ENCODE measurements at places on chromosomes 5 and 9.

- DNase-seq: no peak
Observed at GRCh38 chr5:111432883-111433536, 79.3 kb downstream of the STARD4 start.

DNA sequence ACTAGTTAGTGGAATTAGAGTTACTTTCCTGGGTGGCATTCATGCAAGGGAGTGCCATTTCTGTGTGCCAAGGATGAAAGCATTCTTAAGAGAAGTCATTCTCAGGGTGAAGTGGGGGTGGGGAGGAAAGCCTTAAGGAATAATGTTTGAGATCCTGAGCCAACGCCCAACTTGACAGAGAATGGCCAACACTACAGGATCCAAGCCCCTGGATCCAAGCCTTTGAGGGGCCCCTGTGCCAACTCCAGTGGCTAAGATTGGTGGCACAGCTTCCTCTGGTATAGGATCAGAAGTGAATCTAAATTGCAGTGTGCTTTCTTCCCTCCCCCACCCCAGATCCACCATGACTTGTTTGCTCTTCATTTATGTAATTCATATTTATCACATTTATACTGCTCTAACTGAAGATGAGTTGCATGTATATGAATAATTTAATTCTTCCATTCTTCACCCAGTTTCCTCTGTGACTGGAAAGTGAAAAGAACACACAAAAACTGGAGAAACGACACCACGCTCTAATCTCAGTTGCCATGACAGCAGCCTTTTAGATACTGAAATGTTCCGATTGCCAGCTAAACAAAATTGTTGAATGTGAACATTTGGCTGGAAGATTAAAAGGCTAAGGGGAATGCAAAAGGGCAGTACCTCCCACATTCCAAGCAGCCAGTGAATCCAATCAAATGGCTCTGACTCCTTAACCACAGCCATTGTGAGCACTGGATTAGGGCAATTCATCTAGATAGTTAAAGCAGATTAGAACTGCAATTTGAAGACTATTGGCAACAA, 4.5 kb downstream of the ZNF608 start:
- DNase-seq: no peak

DNA sequence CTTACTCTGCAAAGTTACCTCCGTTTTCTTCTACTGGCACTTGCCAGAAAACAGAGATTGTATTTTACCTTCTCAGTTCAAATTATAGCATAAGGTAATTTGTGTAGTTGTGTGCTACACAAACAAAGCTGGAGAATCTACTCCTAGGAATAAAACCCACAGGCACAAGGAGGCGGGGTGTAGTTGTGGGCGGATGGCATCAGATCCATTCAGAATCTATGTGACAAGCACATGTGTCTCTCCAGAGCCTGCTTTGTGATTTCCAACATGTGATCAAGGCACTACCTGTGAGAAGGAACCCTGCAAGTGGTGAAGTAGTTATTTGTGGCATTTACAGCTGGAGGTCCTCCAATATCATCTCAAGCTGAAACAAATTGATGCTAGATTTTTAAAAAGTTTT, 39.0 kb downstream of the GAS1 start:
- DNase-seq: no peak

DNA sequence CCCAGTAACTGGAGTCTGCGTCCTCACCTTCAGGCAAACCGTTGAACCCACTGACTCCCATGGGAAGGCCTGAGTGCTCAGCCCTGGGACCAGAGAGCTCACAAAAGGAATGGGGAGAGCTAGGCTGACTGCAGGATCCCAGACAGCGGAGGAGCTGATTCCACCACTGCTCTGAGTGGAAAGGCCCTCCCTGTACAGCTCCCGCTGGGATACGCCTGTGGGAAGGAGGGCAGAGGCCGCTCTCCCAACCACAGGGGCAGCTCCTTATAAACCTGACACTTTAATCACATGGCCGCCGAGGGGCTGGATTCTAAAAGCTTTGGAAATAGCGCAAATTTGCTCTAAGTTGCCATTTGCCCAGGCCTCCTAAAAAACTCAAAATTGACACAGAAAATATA, 37.1 kb downstream of the DBH start:
- no peak for DNase-seq

GRCh38 chr5:131532031-131532640, 102.9 kb downstream of the RAPGEF6 start:
- no peak for DNase-seq

- DNase-seq: no peak
Observed at GRCh38 chr9:99336531-99336930, 114.4 kb downstream of the SEC61B start.

DNA sequence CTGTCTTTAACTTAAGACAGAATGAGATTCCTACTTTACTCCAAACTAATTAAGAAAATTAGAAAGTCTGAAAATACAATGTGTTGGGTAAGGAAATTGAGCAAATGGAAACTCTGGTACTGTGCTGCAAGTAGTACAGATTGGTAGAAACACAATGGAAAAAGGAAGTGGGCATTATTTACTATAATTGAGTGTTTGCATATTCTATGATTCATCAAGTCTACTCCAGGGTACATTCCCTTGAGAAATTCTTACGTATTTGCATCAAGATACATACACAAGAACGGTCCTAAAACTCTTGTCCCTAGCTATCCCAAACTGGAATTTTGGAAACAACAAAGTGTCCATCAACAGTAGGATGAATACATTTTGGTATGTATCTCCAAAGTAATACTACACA, 123.5 kb upstream of the TARS1 start:
- no peak for DNase-seq

DNA sequence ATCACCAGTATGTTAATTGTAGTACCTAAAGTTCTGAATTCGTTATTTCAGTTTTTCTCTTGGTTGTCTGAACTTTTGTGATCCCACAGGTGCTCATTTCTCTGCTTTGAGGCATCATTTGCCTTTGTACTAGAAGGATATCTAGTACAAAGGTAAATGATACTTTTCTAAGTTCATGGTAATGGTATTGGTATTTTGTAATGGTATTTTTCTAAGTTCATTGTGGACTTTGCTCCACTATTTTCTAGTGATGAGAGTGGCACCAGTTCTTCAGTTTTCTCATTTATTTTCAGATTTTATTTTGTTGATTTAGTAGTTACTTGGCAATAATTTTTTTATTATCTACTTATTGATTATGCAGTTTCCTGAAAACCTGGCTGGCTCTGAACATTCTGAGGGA, 42.0 kb downstream of the RAB24 start:
- DNase-seq: no peak

- DNase-seq: no peak
Observed at GRCh38 chr9:68651280-68651893, 53.7 kb upstream of the PIP5K1B start.

DNA sequence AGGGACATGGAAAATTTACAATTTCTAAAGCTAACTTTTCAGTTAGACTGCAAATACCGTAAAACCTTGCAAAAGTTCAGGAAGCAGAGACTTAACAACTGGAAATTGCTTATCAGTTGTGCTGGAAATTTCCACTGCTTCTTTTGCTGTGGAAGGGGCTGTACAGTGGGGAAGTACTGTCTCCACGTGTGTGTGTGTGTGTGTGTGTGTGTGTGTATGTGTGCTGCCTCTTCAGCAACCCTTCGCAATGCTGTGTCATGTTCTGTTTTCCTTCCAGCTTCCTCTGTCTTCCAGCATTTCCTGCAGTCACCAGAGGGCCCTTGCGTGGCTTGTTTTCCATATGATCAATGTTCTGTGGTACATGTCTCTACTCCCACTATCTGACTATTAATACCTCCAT, 87.5 kb upstream of the RANBP3L start:
- no peak for DNase-seq

DNA sequence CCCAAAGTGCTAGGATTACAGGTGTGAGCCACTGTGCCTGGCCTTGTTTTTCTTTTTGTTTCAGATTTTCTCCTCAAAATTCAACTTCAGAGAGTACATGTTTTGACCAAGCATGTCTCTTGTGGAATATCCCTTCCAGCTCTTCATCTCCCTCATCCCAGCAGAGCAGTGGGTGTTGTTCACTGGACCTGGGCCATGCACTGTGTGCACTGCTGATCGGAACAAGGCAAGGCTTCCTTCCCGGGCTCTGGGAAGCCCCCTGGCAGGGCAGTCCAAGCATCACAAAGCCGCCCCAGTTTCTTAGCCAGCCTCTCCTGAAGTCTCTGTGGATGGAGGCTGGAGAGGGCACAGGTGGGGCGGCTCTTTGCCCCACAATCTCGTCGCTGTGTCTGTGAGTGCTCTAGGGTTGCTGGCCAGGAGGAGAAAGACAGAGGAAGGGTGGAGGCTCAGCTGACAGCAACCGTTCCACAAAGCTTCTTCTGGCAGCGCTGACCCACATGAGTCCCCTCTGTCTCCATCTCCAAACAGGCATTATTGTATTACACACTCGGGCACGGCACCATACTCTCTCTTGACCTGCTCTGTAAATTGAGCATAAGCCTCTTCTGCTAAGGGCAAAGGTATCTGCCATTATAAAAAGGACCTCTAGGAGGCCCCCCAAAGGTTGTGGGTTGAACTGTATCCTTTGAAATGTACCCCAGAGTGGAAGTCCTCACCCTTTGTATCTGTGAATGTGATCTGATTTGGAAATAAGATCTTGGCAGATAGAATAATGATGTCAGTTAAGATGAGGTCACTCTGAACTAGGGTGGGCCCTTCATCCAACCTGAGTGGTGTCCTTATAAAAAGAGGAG, 89.6 kb downstream of the TARS1 start:
- no peak for DNase-seq

DNA sequence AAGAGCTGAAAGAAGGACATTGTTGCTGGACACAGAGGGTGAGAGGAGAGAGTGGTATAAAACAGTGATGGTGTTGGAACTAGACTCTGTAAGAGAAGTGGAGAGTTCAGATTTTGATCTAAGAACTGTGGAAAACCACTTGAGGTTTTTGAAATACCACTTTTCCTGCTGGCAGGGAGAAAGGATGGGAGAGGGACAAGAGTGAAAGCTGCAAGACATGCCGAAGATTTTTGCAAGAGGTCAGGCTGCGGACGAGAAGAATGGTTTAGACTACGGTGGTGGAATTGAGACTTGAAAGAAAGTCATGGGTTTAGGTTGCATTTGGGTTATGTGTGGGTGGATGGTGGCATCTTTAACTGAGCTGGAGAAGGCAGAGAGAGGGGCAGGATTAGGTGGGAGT, 202.2 kb upstream of the RPS23 start:
- DNase-seq: no peak

GRCh38 chr5:67870662-67871061, 344.9 kb upstream of the PIK3R1 start:
- DNase-seq: no peak

- DNase-seq: no peak
Observed at GRCh38 chr5:73558950-73559349, 6.5 kb downstream of the ANKRA2 start.

- no peak for DNase-seq
Observed at GRCh38 chr5:30505014-30505886, 688.2 kb upstream of the CDH6 start.

GRCh38 chr5:154513669-154514084, 35.6 kb upstream of the HAND1 start:
- DNase-seq: no peak

GRCh38 chr5:98977723-98978122, 48.9 kb upstream of the CHD1 start:
- DNase-seq: no peak

DNA sequence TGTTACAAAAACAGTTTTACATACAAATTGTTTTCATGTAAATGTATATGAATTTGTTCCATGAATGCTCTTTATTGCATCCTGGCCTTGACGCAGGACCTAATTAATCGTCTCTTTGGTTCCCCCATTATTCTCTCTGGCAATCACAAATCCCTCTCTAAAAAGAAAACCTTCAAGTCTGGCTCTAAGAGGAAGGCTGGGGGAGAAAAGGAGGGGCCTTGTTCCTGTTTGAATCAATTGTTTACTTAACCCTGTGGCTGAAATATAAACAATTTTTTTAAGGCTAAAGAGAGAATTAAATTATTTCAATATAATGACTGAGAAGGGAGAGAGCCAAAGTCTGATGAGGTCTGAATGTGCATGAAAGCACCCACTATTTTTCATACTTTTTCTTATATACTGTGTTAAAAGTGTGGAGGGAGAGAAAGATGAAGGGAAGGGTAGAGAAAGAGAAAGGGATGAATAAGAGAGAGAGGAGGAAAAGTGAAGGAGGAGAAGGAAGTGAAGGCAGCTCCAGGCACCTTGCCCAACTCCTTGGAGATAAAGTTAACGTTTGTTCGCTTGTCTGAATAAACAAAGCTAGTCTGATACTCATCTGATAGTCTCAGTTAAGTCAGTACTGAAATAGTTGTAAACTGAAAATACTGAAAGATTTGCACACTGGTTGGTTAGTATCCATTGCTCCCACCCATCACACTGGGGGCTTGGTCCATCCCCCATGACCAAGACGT, 116.4 kb upstream of the SPDL1 start:
- no peak for DNase-seq

DNA sequence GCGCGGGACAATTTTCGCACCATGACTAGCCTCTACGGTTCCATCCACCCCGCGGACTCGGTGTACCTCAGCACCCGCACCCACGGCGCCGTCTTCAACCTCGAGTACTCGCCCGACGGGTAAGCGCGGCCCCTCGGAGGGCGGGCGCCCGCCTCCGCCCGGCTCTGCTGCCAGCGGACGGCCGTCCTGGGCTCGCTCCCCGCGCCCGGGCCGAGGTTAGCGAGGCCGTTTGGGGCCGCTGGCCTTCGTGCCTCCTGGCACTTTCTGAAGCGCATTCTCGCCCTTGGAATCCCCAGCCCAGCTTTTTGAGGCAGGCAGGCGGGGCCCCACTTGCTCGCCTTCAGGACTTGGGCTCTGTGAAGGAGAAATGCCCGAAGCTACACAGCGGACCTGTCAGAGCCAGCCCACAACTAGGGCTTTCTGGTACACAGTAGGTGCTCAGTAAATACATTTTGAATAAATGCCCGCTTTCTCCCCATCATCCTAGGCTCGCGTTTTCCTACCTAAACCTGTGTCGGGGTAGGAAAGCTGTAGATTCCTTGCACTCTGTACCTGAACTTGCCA, 772 bp downstream of the DCAF10 start:
- no peak for DNase-seq

GRCh38 chr9:77464661-77465060, 183.5 kb downstream of the GNA14 start:
- no peak for DNase-seq

- DNase-seq: no peak
Observed at GRCh38 chr5:115549154-115549553, 4.6 kb upstream of the FEM1C start.

- no peak for DNase-seq
Observed at GRCh38 chr9:36149197-36149596, 12.7 kb downstream of the GLIPR2 start.

- DNase-seq: no peak
Observed at GRCh38 chr5:77300451-77300850, 90.0 kb downstream of the PDE8B start.

- DNase-seq: no peak
Observed at GRCh38 chr9:33294670-33295432, 4.5 kb downstream of the NFX1 start.

GRCh38 chr5:180179442-180180420, 29.3 kb downstream of the RASGEF1C start:
- DNase-seq: no peak

- DNase-seq: no peak
Observed at GRCh38 chr9:124521142-124521541, 13.9 kb upstream of the NR5A1 start.

GRCh38 chr9:133862585-133863256, 124.6 kb upstream of the SARDH start:
- DNase-seq: no peak

GRCh38 chr5:138490648-138491283, 25.5 kb downstream of the EGR1 start:
- DNase-seq: no peak
